ENCODE measurements at places on chromosomes 4 and X.
A peak's percentile ranks its signal among the peaks of the same experiment; 100 is the strongest.

DNA sequence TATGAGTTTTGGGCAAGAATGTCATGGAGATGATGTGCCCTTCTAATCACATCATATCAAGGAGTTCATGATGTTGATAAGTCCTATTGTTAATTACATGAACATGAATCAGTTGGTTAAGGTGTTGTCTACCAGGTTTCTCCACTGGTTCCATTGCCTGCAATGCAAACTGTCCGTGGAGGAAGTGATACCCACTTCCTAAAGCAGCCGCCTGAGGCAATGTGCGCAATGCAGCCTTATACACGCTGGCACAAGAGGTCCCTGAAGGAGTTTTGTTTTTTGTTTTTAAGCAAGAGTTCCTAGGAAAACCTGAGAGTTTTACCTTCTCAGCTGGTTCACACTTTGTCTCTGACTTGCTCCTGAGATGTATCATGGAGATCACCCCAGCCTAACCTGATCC lies 5.9 kb upstream of the GPKOW start:
- no peaks in the 10 kb centered on the region for H3K27me3 ChIP-seq
- H3K36me3 ChIP-seq, result no peaks in the 10 kb centered on the region
- DNase-seq, result no peak
- no peak overlapping the region for H3K4me3 ChIP-seq
- H3K27ac ChIP-seq, result no peak overlapping the region

DNA sequence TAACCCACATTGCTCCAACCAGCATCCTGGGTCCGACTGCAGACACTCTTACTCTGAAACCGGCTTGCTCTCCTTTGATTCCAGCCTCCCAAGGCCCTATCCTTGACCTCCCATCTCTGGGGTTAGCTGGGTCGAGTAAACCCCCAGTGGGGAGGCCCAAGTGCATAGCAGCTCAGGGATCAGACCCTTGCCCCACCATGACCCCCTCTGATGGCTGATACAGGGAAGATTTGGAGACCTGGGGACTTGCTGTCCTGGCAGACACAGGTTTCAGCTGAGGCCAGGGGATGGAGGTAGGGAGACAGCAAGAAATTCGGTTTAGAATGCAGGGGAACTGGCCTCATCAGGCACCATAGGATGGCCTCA lies 23.6 kb upstream of the CDKL5 start:
- no peak for DNase-seq
- no peaks in the 10 kb centered on the region for H3K4me1 ChIP-seq
- no peaks in the 10 kb centered on the region for H3K27me3 ChIP-seq
- H3K4me3 ChIP-seq, result no peak overlapping the region
- no peak overlapping the region for H3K27ac ChIP-seq

DNA sequence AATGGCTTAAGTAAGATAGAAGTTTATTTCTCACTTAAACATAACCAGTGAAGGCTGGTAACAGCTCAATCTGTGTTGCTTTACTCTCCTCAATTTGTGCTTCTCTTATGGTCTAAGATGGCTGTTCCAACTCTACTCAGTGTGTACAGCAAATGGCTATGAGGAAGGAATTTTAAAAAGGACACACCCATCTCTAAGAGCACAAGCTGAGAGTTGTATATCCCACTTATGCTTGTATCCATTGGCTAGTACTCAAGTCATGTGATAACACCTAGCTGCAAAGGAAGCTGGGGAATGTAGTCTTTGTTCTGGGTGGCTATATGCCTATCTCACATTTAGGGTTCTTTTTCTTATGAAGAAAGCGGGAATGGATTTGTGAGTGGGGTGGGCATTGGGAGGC lies 63.3 kb downstream of the GPAT3 start:
- H3K27me3 ChIP-seq, result no peaks in the 10 kb centered on the region
- no peak overlapping the region for H3K27ac ChIP-seq
- no peaks in the 10 kb centered on the region for H3K4me1 ChIP-seq

DNA sequence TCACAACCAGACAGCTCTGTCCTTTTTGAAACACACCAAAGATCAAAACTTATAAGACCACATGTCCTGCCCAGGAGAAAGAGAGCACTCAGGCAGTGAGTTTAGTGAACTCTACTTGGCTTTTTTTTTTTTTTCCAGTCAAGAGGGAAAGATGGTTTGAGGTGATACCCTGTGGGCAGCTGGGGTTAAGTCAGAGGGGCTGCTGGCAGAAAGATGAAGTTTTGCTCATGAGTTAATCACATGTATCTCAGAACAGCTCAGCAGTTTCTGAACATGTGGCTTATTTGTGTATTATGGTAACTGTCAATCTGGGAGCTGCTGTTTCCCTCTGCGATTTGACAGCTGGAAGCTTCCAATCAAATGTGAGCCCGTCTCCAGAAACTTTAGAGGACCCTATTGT lies 56.4 kb upstream of the MAP3K15 start:
- H3K27ac ChIP-seq, result no peak overlapping the region
- H3K27me3 ChIP-seq, result no peaks in the 10 kb centered on the region
- H3K4me3 ChIP-seq, result no peak overlapping the region
- H3K4me1 ChIP-seq, result no peaks in the 10 kb centered on the region
- no peak for DNase-seq

DNA sequence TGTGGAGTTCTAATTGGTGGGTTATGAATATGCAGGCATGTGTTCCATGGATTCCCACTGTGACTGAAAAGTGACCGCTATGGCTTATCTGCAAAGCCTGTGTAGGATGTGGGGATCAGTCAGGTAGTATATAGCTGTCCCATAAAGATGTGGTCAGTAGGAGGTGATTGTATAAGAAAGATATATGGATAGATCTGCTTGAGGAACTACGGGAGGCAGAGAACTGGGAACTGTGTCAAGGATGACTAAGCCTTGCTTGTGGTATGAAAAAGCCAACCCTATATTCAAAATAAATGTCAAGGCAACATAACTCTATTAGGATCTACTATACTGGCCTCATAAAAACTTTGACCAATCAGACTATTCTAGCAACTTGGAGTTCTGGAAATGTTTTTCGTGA lies 185.2 kb downstream of the KLHL4 start:
- no peak for DNase-seq
- no peaks in the 10 kb centered on the region for H3K4me1 ChIP-seq
- H3K27ac ChIP-seq, result no peak overlapping the region

DNA sequence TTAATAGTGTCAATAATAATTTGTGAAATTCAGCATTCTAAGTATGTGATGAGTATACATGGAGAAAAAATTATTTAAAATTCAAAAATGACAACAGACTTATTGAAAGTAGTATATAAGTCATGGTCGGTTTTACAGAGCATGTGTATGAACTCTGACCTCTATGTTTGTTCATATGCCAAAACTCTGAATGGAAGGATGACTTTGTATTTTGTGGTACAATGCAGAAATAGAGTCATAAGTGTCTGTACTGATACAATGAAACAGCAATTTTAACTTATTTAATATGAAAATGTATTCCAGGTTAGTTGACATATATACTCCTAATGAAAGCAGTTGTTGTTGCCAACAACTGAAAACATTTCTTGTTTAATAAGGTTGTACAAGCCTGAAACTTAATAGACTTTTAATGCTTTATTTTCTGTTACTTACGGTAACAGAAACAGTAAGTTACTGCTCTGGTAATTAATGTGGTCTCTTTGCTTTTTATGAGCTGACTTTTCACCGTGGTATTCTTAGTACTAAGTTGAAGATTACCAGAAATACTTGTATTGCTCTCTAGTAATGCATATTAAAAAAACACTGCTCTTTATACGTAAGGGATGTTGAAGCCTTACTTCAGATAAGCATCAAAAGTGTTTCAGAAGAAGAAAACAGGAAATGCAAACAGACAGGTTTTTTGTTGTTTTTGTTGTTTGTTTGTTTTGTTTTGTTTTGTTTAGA lies 1.9 kb downstream of the UBE2K start:
- peak overlapping the region; percentile 82 for H3K4me3 ChIP-seq
- no peaks in the 10 kb centered on the region for H3K27me3 ChIP-seq
- peaks cover 53% of the 10 kb centered on the region for H3K4me1 ChIP-seq
- DNase-seq, result no peak
- H3K36me3 ChIP-seq, result no peaks in the 10 kb centered on the region

- H3K36me3 ChIP-seq, result no peaks in the 10 kb centered on the region
- no peak for DNase-seq
- no peaks in the 10 kb centered on the region for H3K27me3 ChIP-seq
- no peaks in the 10 kb centered on the region for H3K4me1 ChIP-seq
- H3K27ac ChIP-seq, result no peak overlapping the region
These were observed 68.4 kb downstream of the MID2 start for GRCh38 chrX:107894038-107894437.

DNA sequence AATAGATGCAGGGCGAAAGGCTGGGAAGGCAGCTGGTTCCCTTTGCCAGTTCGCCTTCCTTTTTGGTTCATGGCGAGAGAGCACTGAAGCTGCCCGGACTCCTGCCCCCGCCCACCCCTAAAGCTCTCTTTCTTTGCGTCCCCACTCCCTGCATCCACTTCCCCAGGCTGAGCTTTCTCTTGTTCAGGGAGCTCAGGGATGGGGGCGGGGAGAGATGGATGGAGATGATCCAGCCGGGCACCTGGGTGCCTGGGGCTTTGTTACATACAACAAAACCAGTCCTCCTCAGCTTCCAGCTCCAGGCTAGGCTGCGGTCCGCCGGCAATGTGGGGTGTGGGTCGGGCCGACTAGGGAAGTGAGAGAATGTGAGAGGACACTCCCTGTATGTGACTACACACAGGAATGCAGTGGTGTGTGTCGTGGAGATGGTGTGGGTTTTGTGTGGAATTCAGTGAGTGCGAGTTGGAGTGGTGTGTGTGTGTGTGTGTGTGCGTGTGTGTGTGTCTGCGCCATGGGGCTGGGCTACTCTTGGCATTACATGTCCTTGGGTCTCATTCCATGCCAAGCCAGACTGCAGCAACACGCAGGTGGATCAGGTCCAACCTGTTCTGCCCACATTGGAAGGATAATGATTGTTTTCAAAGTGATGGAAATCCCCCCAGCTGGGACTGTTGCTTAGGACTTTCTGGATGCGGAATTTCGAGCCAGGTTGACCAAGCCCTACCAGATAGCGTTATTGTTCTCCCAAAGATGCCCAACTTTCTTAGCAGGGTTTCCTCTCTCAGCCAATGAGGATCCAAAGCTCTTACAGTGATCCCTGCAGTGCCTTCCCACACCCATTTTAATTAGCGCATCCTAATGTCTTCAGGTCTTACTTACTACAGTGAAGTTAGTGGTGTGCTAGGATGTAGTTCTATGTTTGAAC lies 149.4 kb upstream of the CHRDL1 start:
- H3K27ac ChIP-seq, result no peak overlapping the region
- H3K4me3 ChIP-seq, result no peak overlapping the region
- H3K4me1 ChIP-seq, result no peaks in the 10 kb centered on the region
- DNase-seq, result no peak

DNA sequence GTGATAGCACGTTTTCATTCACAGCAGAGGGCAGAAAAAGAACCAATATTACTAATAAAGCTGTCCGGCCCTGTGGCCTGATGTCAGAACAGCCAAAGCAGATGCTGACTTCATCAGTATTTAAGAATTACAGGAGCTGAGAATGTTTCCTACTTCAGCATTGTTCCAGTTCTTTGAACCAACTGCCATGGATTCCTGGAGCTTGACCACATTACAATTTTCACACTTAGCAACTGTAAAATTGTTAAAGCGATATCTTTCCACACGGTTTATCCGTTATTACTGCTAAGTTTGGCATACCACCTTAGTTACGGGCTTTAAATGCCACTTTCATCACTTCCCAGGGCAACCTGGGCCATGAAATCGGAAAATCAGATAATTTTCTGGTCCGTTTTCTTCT lies 118.2 kb downstream of the EPHA5 start:
- H3K4me1 ChIP-seq, result no peaks in the 10 kb centered on the region
- DNase-seq, result no peak
- no peak overlapping the region for H3K27ac ChIP-seq
- no peaks in the 10 kb centered on the region for H3K27me3 ChIP-seq
- no peak overlapping the region for H3K4me3 ChIP-seq

GRCh38 chrX:52363247-52363883 lies 5.5 kb upstream of the XAGE2 start:
- no peak overlapping the region for H3K27ac ChIP-seq
- no peak for DNase-seq
- no peaks in the 10 kb centered on the region for H3K4me1 ChIP-seq
- no peaks in the 10 kb centered on the region for H3K36me3 ChIP-seq
- peaks cover 26% of the 10 kb centered on the region for H3K27me3 ChIP-seq
- no peak overlapping the region for H3K4me3 ChIP-seq

DNA sequence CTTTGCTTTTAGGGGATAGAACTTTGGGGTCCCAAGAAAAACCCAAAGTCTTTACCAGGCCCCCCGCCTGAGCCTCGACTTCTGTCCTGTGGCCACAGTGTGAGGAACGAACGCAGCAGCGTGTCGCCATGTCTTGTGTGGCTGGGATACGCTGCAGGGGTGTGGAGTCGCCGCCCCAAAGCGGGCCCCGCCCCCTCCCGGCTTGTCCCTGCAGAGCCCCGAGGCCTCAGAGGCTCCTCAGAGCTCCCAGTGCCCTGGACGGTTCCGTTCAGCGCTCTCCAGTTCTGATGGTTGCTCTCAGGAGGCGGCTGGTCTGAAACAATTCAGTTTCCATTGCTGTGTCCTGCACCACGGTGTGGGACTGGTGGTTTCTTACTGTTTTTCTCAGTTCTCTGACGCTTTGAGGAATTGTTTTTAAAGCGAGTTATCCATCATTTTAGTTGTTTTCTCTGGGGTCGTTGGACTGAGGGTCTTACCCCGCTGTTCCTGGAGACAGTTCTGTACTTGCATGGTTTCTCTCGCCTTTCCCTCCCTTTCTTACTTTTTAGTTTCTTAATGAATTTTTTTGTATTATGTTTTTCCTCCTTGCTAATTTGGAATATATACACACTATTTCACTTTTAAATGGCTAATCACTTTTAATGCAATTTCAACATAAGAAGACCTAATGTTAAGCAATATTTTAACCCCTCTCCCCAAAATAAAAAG lies 1.6 kb upstream of the IDUA start:
- H3K4me1 ChIP-seq, result peaks cover 44% of the 10 kb centered on the region
- H3K27me3 ChIP-seq, result no peaks in the 10 kb centered on the region
- H3K36me3 ChIP-seq, result peaks cover 4% of the 10 kb centered on the region
- peak overlapping the region; percentile 5 for H3K4me3 ChIP-seq
- peak; percentile 93 for DNase-seq

DNA sequence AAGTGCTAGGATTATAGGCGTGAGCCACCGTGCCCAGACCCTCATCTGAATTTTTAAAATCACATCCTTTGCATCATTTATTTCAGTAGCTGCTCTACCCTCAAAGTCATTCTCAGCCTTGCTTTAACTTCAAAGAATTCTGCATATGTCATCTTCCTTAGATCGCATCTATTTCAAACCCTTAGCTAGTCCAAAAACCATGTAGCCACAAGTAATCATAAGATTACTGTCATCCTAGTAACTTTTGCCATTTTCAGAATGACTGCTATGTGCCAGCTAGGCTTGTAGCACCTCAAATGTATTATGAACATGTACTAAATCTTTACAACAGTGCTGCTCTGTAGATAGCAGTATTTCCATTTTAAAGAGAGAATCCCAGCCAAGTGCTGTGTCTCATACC lies 45.5 kb upstream of the KLF3 start:
- H3K27ac ChIP-seq, result no peak overlapping the region
- H3K4me3 ChIP-seq, result no peak overlapping the region
- no peaks in the 10 kb centered on the region for H3K4me1 ChIP-seq
- DNase-seq, result no peak
- no peaks in the 10 kb centered on the region for H3K36me3 ChIP-seq
- H3K27me3 ChIP-seq, result no peaks in the 10 kb centered on the region

- H3K27me3 ChIP-seq, result no peaks in the 10 kb centered on the region
- H3K36me3 ChIP-seq, result no peaks in the 10 kb centered on the region
- H3K4me3 ChIP-seq, result no peak overlapping the region
- no peaks in the 10 kb centered on the region for H3K4me1 ChIP-seq
- peak overlapping the region; percentile 10 for H3K27ac ChIP-seq
These were observed 44.9 kb upstream of the FAM47C start for GRCh38 chrX:36963069-36963808.

- no peak overlapping the region for H3K4me3 ChIP-seq
- H3K4me1 ChIP-seq, result no peaks in the 10 kb centered on the region
- H3K27ac ChIP-seq, result no peak overlapping the region
These were observed 103.9 kb upstream of the MAOA start for GRCh38 chrX:43552156-43552555.
